ENCODE measurements at places on chromosomes 7 and 10.

- H3K4me1 ChIP-seq, result no peaks in the 10 kb centered on the region
- no peak overlapping the region for H3K4me3 ChIP-seq
- H3K27ac ChIP-seq, result no peak overlapping the region
- DNase-seq, result no peak
- no peaks in the 10 kb centered on the region for H3K36me3 ChIP-seq
Observed at GRCh38 chr10:131821378-131822012, 79.3 kb upstream of the PPP2R2D start.

DNA sequence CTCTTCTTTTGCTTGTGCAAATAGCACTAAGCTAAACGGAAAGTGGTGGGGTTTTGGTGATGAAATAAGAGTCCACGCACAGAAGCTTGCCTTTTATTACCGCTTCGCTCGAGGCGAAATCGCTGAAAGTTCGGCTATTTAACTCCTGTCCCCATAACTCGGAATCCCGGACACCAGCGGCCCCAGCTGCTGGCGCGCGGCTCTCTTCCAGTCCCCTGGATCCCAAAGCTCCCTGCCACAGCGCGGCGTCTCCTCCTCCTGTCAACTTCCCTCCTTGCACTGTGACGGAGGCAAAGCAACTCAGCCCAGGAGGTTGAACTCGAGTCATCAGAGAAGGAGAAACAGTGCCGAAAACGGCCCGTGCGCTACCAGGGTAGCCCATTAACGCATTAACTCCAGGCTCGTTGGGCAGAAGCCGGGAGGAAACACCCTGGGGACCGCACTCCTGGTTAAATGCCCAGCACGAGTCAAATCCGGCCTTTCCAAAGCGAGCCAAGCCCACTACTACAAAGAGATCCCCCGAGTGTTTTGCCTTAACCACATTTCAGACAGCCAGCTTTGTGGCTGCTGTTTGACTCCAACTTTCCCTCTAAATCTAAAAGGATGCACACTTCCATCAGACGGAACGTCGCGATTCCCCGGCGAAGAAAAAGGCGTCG lies 1.3 kb downstream of the SEMA3D start:
- no peaks in the 10 kb centered on the region for H3K36me3 ChIP-seq

GRCh38 chr10:120271696-120272095 lies 185.3 kb upstream of the PLPP4 start:
- H3K4me3 ChIP-seq, result no peak overlapping the region
- DNase-seq, result no peak
- no peaks in the 10 kb centered on the region for H3K27me3 ChIP-seq
- H3K4me1 ChIP-seq, result no peaks in the 10 kb centered on the region

DNA sequence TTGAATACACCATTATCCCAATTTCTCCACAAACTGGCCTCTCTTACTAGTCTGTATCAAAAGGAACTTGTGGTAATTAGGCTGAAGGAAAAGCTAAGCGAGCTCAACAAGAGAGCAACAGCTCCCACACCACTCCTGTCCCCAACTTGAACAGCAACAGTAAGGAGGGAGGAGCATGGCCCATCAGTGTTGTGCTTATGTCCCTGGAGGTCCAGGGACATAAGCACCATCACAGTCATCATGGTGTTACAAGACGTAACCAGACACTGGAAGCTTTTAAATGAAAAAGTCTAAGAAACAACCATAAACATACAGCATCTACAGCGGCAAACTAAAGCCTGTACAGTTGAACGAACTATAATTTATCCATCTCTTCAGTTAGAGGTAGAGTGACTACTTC lies 989 bp downstream of the ERLIN1 start:
- H3K27ac ChIP-seq, result peak overlapping the region; percentile 83
- peaks cover 7% of the 10 kb centered on the region for H3K4me1 ChIP-seq
- H3K36me3 ChIP-seq, result peaks cover 5% of the 10 kb centered on the region
- H3K27me3 ChIP-seq, result no peaks in the 10 kb centered on the region

DNA sequence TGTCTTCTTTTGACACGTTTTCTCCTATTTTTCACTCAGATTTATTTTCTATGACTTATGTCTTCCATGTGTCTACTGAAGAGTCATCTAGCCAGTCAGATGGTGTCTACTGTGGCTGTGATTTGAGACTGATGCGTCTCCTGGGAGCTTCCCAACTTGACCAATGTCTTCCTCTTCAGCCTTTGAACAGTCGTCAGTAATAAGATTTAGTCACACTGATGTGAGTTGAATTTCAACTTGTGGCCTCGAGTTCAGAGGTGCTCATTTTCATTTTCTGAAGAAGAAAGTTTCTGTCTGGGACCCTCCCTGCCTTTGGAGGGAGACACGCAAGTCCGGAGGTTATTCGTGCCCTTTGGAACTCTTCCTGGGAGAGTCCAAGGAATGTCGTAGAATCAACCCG lies 221.9 kb upstream of the INHBA start:
- DNase-seq, result no peak
- no peaks in the 10 kb centered on the region for H3K27me3 ChIP-seq
- no peak overlapping the region for H3K27ac ChIP-seq
- no peaks in the 10 kb centered on the region for H3K4me1 ChIP-seq
- H3K4me3 ChIP-seq, result no peak overlapping the region

- DNase-seq, result no peak
- no peaks in the 10 kb centered on the region for H3K36me3 ChIP-seq
- no peaks in the 10 kb centered on the region for H3K27me3 ChIP-seq
- H3K27ac ChIP-seq, result no peak overlapping the region
- no peaks in the 10 kb centered on the region for H3K4me1 ChIP-seq
Observed at GRCh38 chr7:20216406-20217036, 663 bp downstream of the MACC1 start.

- H3K27ac ChIP-seq, result no peak overlapping the region
- H3K27me3 ChIP-seq, result no peaks in the 10 kb centered on the region
- peaks cover 9% of the 10 kb centered on the region for H3K4me1 ChIP-seq
Observed at GRCh38 chr10:44043646-44044375, 341.1 kb downstream of the CXCL12 start.

GRCh38 chr10:95542330-95542729 lies 18.8 kb downstream of the SORBS1 start:
- no peaks in the 10 kb centered on the region for H3K27me3 ChIP-seq
- peaks cover 57% of the 10 kb centered on the region for H3K4me1 ChIP-seq
- no peak for DNase-seq
- H3K27ac ChIP-seq, result peak overlapping the region; percentile 87
- H3K36me3 ChIP-seq, result peaks cover 24% of the 10 kb centered on the region

GRCh38 chr7:50866343-50867033 lies 83.8 kb upstream of the GRB10 start:
- no peaks in the 10 kb centered on the region for H3K36me3 ChIP-seq
- no peak overlapping the region for H3K27ac ChIP-seq
- peaks cover 10% of the 10 kb centered on the region for H3K4me1 ChIP-seq
- no peak overlapping the region for H3K4me3 ChIP-seq

DNA sequence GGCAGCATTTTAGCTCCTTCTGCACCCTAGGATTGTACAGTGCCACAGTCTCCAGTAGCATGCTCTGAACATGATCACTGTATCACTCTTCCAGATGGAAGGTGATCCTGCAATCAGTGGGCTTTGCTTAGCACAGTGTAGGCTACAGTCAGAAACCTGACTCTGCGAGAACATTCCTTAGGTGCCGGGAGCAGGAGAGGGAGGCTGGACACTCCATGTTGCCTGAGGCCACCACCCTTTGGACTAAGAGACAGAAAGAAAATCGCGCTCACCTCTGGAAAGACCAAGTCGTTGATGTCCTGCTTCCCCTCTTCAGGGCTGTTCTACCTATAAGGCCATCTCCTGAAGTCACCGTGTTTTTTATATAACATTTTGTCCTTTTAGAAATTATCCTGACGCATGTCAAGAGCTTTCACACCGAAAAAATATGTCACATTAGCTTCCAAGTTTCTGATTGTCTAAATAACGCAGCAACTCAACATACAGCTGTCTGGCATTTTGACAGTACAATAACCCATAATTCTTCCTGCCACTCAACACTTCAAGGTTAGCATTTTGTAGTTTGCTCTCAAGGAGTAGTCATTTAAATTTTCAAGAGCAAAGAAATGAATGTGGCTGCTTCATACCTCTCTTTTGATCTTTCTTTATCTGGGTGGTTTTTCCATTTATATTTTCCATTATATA lies 563.1 kb downstream of the LRMDA start:
- no peak for DNase-seq
- no peaks in the 10 kb centered on the region for H3K27me3 ChIP-seq
- H3K36me3 ChIP-seq, result no peaks in the 10 kb centered on the region
